ENCODE measurements at places on chromosomes 6 and 20.

- H3K4me3 ChIP-seq = peak overlapping the region; percentile 90
- no peak overlapping the region for H3K27ac ChIP-seq
- H3K27me3 ChIP-seq = no peaks in the 10 kb centered on the region
- no peak for DNase-seq
- H3K36me3 ChIP-seq = peaks cover 23% of the 10 kb centered on the region
These were observed 2.0 kb downstream of the ZNF318 start for GRCh38 chr6:43367245-43367984.

- no peaks in the 10 kb centered on the region for H3K4me1 ChIP-seq
- H3K36me3 ChIP-seq = no peaks in the 10 kb centered on the region
- no peak overlapping the region for H3K27ac ChIP-seq
- no peak overlapping the region for H3K4me3 ChIP-seq
These were observed 68.4 kb upstream of the PHIP start for GRCh38 chr6:79146421-79146820.

- peaks cover 27% of the 10 kb centered on the region for H3K4me1 ChIP-seq
- H3K27me3 ChIP-seq = no peaks in the 10 kb centered on the region
- no peak for DNase-seq
- H3K36me3 ChIP-seq = peaks cover 11% of the 10 kb centered on the region
- peak overlapping the region; percentile 82 for H3K27ac ChIP-seq
These were observed 129.8 kb downstream of the FOXO3 start for GRCh38 chr6:108690326-108691049.

- no peak overlapping the region for H3K27ac ChIP-seq
- H3K27me3 ChIP-seq = no peaks in the 10 kb centered on the region
- no peak overlapping the region for H3K4me3 ChIP-seq
- H3K4me1 ChIP-seq = peaks cover 53% of the 10 kb centered on the region
These were observed 4.9 kb downstream of the TUBB start for GRCh38 chr6:30724906-30725667.
